ENCODE measurements at places on chromosomes 7 and 10. TPM values are rescaled to one million over a fixed set of nuclear protein-coding genes. Genes with fewer than 3 reads are reported as not detected.

DNA sequence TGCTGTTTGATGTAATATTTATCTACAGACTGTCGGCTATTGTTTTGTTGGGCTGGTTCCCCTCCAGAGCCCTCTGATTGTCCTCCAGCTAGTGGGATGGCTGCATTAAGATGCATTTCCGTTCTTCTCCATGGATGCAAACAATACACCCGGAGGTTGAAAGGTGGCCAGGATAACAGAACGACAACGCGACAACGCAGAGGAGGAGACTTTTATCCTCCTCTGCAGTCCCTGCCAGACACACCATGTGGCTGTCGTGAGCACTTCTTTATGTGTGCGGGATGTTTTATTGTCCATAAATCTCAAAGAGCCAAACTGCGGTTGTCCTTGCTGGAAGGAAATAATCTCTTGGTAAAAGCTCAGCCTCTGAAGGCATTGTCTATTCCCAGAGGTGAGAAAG, 39.1 kb upstream of the TCERG1L start:
- no peak for DNase-seq

DNA sequence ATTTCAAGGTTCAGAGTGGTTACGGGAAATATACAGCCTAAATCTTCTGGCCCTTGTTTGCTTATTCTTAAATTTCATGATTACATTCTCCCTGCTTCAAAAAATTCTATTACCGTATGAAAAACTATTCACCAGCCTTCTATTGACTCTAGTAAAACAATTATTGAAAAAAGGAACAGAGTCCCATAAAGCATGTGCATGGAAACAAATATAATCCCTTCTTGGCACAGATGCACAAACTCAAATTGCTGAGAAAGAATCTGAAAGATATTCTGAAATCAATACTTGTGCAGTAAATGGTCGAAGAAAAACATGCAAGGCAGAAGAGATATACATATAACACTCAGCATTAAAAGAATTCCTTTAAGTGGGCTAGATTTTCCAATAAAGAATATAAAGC, 83.6 kb downstream of the LRRN3 start:
- DNase-seq, result no peak

DNA sequence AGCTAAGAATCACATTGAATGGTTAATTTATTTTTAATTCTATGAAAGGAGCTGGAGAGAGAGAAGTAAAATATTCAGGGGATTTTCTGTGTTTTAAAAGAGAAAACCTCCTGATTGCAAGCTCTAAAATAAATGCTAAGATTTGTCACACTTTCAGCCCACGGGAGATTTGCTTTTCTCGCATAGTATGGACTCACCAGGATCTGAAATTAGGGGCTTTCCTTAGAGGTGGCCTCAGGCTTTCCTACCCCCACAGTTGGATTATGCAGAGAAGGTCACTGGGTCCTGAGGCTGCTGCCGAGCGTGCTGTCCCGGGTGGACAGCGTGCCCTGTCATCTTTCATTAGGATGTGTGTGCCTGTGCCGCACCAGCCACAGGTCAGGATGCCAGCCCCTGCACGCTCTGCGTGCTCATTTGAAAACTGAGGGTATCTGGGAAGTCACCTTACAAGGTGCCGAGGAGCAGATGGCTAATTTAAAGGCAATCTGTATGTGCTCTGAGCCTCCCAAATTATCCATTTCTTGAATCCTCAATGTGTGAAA, 258.8 kb downstream of the CELF2 start:
- DNase-seq, result no peak

Gene RGR
- total RNA-seq, result not detected

GRCh38 chr10:92027141-92027540, 103.6 kb downstream of the BTAF1 start:
- DNase-seq, result no peak

DNA sequence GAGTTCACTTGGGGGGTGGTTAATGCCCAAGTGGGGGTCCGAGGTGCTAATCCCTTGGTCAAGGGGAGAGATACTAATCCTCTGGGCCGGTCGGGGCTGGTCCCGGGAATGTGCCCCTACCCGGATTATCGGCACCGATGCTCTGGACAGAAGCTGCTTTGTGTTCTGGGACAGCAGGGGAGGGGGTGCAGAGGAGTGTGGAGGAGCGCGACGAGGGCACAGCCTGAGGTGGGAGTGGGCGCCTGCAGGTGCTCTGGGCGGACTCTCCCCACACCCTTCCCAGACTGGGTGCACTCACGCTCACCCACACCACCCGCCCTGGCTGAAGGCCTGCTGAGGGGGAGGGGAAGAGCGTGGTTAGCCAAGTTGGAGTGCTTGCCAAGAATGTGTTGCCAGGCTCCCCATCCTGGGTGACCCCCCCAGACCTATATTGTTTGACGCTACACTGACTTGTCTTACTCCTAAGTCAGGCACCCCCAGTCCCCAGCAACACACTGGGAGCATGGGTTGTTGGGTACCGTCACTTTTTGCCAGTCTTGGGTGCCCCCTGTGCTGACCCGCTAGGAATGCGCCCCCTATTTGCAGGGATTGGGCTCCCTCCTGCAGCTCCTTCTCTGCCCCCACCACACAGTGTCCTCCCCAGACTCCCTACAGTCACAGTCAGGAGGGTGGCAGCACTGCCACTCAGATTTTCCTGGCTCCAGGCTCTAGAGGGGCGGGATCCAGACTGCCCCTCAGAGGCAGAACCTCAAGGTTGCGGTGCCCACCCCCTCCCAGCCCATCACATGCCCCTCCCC, 1.2 kb downstream of the SLC4A2 start:
- DNase-seq, result no peak

Gene EPHB4
- total RNA-seq, result 29.4 TPM

DNA sequence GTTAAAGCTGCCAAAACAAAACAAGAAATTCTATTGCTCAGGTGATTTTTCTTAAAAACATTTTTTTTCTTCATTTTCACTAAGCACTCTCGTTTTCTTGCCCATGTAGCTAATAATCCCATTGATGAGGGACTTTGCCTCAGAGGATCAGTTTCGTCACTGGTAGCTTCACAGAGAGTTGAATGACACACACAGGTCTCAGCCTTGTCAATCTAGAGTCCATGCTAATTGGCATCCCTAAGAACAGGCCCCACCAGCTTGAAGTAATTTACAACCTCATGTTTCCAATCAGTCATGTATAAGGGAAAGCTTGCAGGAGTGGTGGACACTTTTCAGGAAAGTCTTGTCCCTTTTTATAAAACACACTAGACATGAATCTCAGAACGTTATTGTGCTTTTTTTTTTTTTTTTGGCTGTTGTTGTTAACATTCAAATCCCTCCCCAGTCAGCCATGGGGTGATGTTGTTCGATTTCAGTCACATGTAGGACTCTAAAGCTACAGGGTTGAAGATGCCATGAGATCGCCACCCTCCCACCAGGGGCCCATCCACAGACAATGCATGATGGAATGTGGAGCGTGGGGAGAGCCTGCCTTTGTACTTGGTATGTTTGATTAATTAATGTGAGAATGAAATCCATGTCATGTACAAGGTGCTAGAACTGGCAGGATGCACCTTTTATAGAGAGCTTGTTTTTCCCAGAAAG, 232.4 kb upstream of the FZD8 start:
- no peak for DNase-seq

DNA sequence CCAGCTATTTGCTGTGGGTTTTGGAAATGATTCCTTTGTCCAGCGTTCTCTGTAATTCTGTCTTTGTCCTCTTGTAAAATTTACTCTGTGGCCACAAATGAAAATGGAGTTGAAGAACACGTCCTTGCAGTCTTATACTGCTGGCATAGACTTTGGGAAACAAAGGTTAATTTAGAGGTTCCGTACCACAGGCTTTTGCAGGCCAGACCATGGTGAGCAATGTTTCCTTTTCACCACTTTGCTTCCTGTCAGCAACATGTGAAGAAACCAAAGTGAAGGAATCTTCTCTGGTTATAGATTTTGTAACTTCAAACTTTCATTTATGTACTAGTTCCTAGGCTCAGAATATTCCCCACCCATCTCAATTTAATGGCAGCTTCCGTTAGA, 488.5 kb downstream of the MDFIC start:
- no peak for DNase-seq

DNA sequence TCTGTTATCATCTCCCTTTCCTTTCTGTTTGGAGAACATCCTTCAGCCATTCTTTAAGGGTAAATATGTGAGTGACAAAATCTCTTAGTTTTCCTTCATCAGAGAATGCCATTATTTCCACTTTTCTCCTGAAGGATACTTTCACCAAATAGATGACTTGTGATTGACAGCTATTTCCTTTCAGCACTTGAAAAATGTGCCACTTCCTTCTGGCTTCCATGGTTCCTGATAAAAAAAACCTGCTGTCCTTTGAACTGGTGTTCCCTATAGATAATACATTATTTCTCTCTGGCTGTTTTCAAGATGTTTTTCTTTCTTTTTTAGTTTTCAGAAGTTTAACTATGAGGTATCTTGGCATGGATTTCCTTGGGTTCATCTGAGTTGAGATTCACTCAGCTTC, 79.7 kb downstream of the TBXAS1 start:
- no peak for DNase-seq

Gene OPN4
- total RNA-seq, result not detected

Gene NEUROD6
- not detected for total RNA-seq

GRCh38 chr7:82235713-82236112, 207.9 kb downstream of the CACNA2D1 start:
- no peak for DNase-seq

GRCh38 chr10:15558136-15558535, 161.6 kb downstream of the ITGA8 start:
- DNase-seq, result no peak

- DNase-seq, result no peak
These were observed 36.3 kb downstream of the CFAP46 start for GRCh38 chr10:132906106-132906505.

DNA sequence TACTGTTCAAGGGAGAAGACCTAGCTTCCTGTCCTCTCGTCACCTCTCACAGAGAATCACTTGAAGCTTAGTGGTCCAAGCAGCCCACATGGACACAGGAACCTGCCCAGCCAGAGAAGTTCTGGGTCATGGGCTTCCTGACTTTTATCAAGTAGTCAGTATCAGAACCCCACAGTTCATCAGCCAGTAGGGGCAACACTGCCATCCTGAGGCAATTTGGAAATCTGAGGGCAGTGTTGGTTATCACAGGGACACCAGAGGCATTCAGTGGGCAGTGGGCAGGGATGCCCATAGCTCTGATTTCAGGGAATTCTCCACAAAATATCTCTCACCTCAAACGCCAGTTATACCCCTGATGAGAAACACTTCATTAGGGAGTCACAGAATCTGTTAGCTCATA, 22.5 kb upstream of the MGAM2 start:
- DNase-seq, result no peak

Gene OR6B1
- total RNA-seq, result not detected

DNA sequence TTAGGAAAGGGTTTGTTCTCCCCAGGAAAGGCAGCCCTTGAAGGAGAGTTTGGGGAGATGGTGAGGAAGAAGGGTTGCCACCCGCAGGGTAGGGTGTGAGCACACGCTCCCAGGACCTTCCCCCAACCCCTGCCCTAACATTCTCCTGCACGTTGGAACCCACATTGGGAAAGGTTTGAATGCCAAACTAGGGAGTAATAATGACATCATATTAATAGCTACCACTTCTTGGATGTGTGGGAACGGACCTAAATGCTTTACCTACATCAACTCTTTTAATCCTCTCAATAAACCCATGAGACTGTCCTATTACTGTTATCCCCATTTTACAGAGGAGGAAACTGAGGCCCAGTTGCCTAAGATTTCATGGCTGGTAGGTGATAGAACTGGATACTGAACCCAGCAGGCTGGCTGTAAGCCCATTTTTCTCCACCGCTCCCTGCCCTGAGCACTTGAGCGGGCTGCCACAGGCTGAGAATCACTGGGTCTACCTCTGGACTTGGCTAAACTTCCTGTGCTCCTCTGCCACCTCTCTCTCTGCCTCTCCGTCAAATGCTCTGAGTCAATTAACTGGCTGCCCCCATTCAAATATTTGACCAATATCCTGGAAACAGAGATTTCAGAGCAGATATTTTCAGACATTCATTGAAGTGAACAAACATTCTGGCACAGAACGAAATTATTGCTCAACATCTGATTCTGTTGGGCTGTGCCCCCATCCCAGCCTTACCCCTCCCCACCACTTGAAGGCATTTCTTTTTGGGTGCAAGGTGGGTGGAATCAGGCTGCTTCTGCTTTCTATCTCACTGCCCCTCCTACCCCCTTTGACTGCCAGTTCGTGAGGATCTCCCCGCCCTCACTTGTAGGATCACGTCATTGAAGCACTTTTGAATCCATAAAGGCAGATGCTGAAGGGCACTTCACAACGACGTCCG, 129.7 kb downstream of the C10orf105 start:
- DNase-seq, result no peak

DNA sequence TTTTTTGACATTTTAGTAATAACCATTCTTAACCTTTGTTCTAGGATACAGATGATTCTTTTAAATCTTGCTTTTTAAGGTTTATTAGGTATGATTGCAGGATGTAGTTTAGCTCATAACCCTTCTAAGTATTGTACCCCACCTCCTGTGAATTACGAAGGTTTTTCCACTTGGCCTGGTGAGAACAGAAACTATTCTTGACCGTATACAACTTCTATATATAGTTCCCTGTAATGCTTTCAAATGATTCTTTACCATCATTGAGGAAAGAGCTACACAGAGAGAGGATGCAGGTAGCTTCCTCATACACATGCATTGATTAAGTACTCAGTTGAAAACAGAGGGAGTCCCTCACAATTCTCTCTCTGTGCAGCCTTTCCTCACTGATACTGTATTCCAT, 86.3 kb downstream of the PALS2 start:
- DNase-seq, result no peak

- no peak for DNase-seq
These were observed 274.1 kb upstream of the COBL start for GRCh38 chr7:51590746-51591145.

DNA sequence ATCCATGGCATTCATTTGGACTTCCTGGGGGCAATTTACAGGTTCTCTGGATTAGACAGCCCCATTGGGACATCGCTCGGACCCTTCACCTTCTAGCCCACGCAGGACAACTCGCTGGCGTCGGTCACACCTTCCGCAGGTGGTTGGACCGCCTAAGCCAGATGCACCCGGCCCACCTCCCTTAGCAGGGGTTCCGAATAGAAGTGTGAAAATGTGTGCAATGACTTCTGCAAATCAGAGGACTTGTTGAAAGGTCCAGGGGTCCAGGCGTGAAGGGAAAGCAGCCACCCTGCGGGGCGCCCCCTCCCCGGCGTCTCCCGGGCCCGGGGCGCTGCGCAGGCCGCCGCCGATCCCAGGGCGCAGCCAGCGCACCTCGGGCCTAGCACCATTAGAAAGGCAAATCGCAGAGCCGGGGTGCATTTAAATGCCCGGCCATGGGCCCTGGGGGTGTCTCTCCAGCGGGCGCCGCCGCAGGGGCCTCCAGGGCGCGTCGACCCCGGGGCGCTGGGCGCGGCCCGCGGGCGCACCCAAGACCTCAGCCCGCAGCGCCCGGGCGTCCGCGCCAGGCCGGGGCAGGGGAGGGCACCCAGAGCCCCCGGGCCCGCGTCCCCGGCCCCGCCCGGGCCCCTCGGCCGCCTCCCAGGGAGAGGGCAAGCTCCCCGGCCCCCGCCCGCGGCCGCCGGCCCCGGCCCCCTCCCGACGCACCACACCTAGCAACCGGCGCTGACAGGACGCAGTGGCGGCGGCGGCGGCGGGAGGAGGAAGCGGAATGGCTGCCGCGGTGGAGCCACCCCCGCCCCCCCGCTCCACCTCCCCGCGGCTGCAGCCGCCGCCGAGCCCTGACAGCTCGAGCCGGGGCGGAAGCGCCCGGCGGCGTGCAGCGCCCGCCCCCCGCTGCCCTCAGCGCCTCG, 1.2 kb downstream of the JAZF1 start:
- DNase-seq, result no peak

Gene C10orf105
- 0.14 TPM for total RNA-seq

Gene SHH
- not detected for total RNA-seq

Data from thoracic aorta (tissue), 2 donors.